ENCODE measurements at places on chromosomes 6 and 20. TPM values are rescaled to one million over a fixed set of nuclear protein-coding genes. Genes with fewer than 3 reads are reported as not detected.

Gene GPLD1
- 3.9 TPM for total RNA-seq

Gene SOX18
- 20.5 TPM for total RNA-seq

Gene SYCP2L
- total RNA-seq = 3.7 TPM

Gene TREM1
- 1.2 TPM for total RNA-seq

Gene HMGCLL1
- total RNA-seq = 6.7 TPM

Gene EFCAB8
- not detected for total RNA-seq

Gene MAP1LC3A
- 42.6 TPM for total RNA-seq
